Activated B cell treated with CpG ODN at 0.5 μM for 24 hours (primary cell): ENCODE measurements at places on chromosomes 7 and 10.

DNA sequence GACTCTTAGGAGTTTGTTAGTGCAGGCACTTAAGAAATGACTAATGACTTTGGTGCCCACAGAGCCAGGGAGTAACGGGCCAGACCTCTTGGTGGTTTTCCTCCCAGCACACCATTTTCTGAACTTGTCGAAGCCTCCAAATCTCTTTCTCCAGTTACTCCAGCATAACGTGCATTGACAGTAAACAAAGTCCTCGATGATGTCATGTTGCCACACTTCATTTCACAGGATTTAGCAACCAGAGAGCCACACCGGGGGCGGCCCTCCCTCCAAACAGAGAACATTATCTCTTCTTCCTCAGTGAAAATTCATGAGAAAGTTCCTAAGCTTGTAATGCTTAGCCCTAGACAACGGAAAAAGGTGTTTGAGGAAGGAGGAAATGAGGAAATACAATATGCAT, 4.0 kb upstream of the SVOPL start:
- no peak for DNase-seq

DNA sequence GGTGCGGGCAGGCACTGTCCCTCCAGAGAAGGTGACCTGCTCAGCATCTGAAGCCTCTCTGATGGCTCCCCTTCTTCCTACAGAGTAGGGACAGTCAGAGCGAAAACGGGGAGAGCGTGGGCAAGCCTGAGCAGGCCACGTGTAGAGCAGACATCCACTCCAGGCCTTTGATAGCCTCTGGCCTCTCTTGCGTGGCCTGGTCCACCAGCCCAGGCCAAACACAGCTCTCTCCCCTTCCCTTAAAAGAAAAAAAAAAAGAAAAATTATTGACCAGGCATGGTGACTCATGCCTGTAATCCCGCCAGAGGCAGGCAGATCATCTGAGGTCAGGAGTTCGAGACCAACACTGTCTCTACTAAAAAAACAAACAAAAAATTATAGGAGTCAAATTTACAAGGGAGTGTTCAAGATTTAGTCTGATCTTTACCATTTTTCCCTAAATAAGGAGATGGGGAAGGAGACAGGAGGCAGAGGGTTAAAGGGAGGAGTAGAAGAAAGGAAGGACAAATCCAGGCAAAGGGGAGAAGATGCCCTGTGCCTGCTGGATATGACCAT, 84.8 kb downstream of the PLXNA4 start:
- no peak for DNase-seq

DNA sequence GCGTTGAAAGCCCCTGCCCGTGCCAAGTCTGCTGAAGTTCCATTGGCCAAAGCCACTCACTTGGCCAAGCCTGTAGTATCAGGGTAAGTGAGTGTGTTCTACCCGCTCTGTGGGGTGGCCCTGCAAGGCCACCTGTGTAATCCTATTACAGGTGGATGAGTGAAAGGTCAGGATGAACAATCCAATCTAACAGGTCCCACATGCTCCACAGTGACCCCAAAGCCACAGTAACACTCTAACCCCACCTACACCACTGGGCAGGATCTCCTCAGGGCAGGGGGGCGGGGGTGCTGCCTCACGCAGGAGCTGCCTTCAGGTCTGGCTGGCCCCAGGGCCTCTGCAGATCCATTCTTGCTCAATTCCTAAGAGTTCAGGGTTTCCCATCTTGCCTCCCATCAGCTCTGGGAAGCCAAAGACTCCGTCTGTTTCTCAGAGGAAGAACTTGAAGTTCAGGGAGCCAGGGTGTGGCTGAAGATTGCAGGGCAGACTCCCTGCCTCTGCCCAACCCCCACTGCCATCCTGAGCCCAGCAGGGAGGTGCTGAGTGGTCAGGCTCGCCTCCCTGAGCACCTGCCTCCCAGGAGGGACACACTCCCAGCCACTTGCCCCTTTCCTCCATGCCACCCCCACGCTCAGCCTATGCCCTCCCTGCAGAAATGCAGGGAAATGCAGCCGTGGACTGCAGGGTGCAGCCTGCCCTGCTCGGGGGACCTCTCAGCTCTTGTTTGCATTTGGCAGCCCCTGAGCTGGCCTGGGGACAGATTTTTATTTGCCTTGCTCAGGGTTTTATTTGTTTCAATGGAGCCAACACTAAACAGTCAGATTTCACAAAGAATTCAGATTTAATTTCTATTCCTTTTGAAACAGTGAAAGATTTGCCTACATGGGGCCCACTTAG, 9.8 kb upstream of the COMTD1 start:
- no peak for DNase-seq

GRCh38 chr10:34080485-34081346, 734.4 kb downstream of the PARD3 start:
- DNase-seq: no peak

GRCh38 chr10:75127471-75127870, 16.0 kb downstream of the SAMD8 start:
- no peak for DNase-seq

GRCh38 chr10:79061441-79062315, 7.1 kb upstream of the ZMIZ1 start:
- no peak for DNase-seq
